H4 (cell line): ENCODE measurements at places on chromosomes 3 and 15.

DNA sequence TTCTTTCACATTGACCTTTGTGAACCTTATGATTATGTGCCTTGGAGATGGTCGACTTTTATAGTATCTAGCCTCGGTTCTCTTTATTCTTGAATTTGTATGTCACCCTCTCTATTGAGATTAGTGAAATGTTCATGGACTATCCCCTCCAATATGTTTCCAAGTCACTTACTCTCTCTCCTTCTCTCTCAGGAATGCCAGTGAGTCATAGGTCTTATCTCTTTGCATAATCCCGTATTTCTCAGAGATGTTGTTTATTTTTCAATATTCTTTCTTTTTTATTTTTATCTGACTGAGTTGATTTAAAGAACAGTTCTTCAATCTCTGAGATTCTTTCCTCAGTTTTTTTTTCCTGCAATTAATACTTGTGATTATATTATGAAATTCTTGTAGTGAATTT lies 411.6 kb upstream of the CADM2 start:
- DNase-seq, result no peak

DNA sequence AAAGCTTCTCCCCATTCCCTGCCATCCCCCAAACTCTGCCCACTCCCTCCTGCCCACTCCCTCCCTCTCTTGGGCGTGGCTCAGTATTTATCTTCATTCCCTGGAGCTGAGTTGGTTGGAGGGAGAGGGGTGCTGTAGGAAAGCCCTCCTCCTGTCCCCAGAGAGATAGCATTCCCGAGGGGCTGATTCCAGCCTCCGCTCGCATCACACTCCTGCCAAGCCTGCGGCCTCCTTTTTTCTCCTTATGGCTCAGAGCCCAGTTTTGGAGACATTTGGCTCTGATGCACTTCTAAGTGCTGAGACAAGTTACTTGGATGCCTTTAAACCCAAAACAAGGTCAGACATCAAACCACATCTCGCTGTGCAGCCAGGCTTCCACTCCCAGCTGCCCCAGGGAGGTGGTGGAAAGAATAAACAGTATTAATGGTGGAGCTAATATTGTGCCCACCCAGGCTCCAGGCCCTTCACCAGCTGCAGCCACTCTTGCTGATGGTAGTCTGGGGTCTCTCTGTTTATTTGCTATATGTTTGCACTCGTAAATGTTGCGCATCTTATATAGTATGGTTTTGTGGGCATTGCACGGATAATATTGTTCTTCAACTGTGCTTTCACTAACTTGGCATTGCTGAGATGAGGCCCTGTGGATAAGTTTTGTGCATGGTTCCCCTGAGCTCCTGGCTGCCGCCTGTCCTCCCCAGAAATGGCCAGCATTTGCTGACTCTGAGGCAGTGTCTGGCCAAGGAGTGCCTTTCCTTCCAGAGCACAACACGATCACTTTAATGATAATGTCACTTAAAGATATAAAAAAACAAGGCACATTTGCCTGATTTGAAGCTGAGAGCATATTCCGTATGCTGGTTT lies 157.2 kb downstream of the LRRC28 start:
- DNase-seq, result peak; percentile 81

DNA sequence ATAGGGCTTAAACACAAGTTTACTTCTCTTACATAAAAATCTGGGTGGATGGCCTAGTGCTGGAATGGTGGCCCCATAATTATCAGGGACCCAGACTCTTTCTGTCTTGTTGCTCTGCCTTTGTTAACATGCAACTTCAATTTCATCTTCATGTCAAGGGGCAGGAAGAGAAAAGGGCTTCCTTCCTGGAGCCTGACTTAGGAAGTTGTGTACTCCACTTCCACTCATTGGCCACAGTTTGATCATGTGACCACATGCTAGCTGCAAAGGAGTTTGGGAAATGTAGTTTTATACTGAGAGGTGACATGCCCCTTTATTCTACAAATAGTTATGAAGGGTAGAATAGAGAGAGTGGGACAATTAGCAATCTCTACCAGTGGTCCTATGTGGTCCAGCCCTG lies 39.3 kb downstream of the RHCG start:
- peak; percentile 51 for DNase-seq

DNA sequence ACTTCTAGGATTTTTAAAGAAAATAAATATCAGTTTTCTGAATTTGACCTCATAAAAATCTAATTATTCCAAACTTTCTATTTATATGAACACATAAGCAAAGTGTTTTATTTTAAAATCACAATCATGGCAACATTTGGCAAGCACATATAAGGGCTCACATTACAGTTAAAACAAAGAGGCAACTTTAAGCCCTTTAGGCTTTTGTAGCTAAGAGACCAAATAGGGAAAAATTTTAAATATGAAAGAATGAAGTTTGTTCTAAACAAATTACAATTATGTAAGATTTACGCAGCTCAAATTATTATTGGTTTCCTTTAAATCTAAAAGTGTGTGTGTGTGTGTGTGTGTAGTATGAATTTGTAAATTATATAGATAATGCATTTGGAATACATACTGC lies 267.0 kb downstream of the ZIC4 start:
- DNase-seq, result no peak

- DNase-seq, result peak; percentile 87
Measured at GRCh38 chr15:72785432-72785831, 1.9 kb upstream of the ADPGK start.

GRCh38 chr15:72958634-72959033 lies 93.6 kb upstream of the NEO1 start:
- no peak for DNase-seq

GRCh38 chr3:138960417-138960852 lies 13.4 kb downstream of the FOXL2NB start:
- no peak for DNase-seq

GRCh38 chr3:185204894-185205293 lies 49.0 kb downstream of the EHHADH start:
- no peak for DNase-seq

- DNase-seq, result peak; percentile 69
Measured at GRCh38 chr15:68528626-68529290, 50.0 kb upstream of the CORO2B start.

- no peak for DNase-seq
Measured at GRCh38 chr3:76245622-76246021, 460.3 kb upstream of the ZNF717 start.

DNA sequence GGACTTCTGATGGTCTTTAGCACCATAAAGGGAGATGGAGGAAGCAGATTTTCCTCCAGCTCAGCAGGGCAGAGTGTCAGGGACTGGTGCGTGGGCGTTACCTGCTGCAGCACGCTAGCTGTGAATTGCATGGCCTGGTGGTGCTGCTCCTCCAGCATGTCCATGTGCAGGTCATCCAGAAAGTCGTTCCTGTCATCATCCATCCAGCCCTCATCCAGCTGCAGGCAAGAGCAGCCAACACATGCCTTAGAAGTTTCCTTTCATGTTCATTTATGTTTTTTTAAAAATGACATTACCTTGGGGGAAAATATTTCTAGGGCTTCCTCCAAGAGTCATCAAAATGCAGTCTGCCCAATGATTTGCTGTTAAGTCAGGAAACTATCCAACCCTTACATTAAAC lies 239.2 kb downstream of the PDZRN3 start:
- DNase-seq, result no peak

DNA sequence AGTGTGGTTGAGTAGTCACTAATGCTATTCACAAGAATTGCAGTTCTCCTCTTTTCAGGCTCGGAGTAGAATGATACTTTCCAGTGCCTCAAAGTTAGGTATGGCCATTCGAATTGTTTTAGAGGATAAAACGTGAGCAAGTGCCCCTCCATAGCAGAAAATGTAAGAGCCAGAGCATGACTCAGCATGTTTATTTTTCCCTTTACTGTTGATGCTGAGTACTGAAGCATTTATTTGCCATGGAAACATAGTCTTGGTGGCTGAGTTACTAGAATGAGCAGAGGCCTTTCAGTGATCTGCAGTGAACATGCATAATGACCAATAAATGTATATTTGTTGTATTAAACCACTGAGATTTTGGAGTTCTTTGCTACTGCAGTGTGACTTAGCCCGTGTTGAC lies 540.6 kb downstream of the NLGN1 start:
- DNase-seq, result peak; percentile 65

DNA sequence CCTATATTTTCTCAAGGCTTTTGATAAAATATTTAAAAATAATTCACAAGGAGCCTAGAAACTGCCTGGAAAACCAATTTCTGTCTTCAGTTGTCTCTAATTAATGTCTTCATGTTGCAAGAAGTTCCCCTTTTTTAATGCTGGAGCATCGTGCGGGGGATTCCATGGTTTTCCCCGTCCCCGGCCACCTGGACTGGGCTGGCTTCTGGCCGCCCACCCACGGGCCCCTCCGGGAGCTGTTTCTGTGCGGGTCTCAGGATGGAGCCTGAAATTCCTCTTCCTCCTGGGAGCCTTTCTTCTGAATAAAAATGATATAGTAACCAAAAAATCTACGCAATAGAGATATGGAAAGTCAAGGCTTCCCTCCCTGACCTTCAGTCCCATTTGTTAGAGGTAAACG lies 8.1 kb upstream of the LRRK1 start:
- DNase-seq, result no peak

GRCh38 chr15:31256378-31257265 lies 70.0 kb upstream of the KLF13 start:
- DNase-seq, result no peak

DNA sequence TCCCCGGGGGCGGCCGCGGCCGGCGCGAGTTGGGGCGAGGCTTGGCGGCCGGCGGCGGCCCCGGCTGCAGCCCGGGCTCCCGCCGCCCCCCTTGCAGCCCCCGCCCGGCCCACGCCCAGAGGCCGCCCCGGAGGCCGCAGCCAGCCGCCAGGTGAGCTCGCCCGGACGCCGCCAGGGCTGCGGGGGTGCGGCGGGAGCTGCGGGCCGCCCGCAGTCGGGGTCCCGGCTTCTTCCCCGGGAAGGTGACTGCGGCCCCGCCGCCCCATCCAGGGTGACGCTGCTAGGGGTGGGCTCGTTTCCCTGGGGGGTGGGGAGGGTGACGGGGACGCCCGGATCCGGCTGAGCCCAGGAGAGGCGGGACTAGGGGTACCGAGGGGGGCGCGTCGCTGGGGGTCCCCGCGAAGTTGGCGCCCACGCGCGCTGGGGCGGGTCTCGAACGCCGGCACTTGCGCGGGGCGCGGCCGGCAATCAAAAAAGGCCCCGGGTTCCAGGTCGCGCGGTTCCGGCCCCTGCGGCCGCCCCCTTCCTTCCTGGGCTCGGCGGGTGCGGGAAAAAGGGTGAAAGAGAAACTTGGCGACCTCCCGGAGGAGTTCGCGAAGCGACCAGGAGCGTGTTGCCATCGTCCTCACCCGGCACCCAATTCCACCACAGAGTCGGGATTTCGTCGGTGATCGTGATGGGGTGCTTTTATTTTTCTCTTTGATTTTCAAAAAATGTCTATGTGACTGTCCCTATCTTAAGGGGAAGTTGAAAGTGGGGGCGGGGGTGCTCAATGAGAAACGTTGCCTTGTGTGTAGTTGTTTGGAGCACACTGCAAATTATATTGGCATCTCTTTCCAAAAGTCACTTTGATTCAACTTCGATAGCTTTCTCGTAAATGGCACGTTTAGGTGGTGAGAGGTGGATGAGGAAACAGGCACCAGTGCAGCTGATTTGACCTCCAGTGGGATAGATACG lies 619 bp downstream of the ATXN7 start:
- DNase-seq, result no peak

DNA sequence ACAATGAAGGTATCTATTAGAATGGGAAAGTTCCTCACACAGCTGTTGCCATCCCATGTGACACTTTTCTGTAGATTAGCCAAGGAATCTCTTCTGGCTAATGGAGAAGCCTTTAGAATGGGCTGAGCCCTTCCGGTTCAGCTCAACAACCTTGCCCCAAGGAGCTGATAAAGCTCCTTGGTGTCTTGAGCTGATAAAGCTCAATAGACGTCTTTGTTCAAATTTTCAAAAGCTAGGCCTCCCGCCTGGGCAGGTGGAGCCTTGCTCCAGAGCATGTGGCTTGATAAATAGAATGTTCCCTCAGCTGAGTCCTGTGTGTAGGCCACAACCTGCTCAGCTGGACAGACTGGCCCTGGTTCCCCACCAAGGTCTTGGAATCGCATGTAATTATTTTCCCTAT lies 7.2 kb upstream of the BNIP2 start:
- no peak for DNase-seq

DNA sequence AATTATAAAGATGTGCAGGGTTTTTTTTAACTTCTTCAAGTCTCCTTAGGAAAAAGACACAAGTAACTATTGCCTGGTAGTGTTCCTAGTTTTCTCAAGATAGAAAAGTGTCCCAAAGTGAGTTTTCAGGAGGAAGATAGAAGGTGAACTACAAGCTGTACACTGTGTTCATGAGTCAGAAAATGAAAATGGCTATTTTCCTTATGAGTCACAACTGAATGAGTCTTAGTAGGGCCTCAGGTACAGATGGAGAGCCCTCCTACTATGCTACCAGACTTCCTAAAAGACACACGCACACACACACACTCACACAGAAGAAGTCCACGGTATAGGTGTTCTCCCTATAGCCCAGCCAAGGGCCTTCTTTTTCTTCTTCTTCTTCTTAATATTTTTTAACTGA lies 3.1 kb downstream of the MYO1E start:
- DNase-seq, result no peak

- no peak for DNase-seq
Measured at GRCh38 chr15:87575896-87576473, 680.6 kb downstream of the NTRK3 start.

- DNase-seq, result no peak
Measured at GRCh38 chr3:147407498-147408187, 1.3 kb upstream of the ZIC4 start.

DNA sequence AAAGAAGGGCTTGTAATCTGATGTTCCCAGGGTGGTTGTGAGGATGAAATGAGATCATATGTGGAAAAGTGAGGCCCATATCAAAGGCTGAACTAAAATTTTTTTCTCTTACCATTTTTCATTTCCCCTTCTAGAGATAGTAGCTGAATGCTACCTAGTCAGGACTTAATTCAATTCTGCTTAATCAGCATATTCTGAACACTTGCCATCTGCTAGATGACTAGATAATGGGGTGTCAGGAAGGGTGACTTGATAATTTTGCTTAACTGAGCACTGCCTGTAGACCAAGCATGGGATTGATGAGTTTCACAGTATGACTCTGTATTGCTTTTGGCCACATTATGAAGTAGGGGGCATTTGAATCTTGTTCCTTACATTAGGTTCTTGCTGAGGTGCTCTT lies 136.2 kb downstream of the CHST2 start:
- no peak for DNase-seq

DNA sequence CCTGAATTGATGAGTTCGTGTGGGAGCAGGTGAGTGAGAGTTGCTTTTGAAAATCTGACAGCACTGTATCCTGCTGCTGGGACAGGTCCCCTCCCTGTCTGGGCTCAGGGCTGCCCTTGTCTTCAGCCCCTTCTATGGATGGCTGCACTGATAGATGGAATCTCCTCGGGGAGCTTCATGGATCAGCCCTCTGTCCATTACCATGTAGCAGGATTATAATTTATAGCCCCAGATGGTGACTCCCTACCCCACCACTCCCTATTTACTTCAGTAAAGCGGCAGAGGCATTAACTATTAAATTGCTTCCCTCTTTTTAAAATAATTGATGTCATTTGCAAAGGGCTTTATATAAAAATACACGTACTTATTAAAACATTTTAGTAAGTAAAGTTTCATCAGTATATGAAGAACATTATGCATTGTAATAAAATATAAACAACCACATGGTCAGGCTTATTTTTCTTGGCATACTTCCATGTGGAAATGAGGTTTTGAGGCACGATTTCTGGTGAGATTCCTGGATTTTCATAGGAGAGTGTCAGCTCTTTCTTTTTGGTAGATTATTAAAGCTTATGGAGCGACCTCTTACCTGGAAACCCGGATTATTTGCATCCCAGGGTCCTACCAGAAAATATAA lies 38.5 kb downstream of the MAP3K13 start:
- DNase-seq, result no peak
